ENCODE measurements at places on chromosomes 12 and 14.

DNA sequence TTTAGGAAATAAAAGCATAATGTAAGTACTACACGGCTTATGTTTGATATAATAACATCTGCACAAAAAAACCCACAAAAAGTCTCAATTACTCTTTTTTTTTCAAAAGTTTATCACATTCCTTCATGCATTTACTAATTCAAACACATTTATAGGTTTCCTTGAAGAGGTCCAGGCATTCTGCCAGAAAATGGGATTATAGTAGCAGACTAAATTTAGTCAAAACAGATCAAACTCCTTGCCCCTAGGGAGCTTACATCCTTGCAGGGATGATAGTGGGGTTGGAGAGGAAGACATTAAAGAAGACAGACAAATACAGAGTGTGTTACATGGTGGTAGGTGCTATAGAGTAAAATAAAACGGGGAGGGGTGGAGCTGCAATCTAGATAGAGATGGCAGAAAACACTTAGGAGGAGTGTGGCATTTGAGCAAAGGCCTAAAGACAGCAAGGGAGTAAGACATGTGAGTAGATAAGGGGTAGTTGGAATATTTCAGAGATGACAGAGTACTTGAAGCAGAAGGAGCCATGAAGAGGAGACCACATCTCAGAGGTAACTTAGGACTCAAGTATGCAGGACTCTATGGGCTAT, 266.9 kb downstream of the PPFIA2 start:
- DNase-seq = no peak

- DNase-seq = no peak
These were observed 18.2 kb upstream of the ANAPC7 start for GRCh38 chr12:110421701-110422100.

GRCh38 chr14:70641548-70642302, at the start of gene TTC9:
TSS of gene TTC9 (plus strand) at chr14:70641916. CDS start at chr14:70642130, 214 bp downstream.
- DNase-seq = no peak

DNA sequence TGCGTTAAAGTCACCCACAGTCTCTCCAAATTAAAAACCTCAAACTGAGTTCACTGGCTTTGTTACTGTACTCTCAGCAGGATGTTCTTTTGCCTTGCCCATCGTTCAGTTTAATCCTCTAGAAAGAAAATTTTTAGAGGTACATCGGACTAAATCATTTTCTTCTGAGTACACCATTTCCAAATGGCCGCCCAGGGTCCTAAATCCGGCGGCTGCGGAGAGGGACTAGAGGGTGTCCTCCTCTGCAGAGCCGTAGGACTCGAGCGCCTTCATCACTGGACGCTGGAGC, 1.4 kb downstream of the LIN7A start:
- DNase-seq = no peak

- no peak for DNase-seq
These were observed 10.0 kb downstream of the TMCC3 start for GRCh38 chr12:94640134-94640928.

- DNase-seq = no peak
These were observed 827.9 kb downstream of the FLRT2 start for GRCh38 chr14:86357876-86358275.

DNA sequence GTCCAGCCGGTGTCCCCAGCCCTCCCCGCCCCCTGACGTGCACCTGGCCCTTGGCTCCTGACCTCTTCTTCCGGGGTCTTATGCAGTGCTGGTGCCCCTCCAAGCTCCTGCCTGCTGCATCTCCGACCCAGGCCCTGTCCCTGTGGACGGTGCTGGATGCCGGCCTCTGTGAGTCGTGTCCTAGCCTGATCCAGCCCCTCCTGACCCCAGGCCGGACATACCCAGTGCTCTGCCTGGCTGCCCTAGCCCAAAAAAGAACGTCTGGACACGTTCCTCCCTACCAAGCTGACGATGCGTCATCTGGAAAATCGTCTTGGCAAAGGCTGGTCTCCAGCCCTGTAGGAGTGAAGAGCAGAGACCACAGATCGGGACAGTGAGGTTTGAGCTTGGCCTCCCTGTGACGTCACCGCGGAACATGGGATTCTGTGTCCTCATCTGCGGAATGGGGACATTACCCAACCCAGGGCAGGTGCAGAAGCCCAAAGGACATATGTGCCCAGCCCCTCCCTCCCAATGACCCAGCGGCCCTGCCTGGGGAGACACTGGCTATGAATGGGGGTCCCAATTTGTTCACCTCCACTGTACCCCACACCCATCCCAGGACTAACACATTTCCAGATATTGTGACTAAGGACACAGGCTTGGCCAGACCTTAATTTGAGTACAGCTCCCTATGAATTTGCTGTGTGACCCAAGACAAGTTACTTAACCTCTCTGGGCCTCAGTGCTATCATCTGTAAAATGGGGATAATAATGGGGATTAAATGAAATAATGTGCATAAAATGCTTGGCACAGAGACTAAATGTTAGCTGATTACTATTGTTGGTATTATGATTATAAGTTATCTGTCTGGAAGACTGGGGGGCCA, 51.0 kb upstream of the BCL11B start:
- peak; percentile 7 for DNase-seq

DNA sequence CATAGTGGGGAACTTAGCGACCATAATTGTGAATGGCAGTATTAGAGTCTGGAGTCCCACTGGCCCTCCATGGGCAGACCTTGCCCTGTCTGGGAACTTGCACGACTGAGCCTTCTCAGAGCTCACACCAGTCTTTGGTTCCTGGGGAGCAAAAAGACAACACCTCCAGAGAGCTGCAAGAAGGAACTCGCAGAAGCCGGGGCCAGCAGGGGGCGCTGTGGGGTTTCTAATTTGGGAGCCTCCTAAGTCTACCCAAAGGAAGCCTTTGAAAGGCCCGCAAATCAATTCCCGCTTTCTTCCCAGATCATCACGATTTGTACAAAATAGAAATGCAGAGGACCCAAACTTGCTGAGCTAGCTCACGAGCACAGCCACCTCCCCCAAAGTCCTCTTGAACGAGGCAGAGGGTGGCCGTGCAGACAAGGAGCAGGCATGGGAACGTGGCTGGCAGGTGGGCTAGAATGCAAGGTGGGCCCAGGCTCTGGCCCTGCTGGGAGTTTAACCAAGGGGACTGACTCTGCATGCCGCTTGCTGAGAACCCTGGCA, 46.3 kb upstream of the FBXO21 start:
- DNase-seq = peak; percentile 81

DNA sequence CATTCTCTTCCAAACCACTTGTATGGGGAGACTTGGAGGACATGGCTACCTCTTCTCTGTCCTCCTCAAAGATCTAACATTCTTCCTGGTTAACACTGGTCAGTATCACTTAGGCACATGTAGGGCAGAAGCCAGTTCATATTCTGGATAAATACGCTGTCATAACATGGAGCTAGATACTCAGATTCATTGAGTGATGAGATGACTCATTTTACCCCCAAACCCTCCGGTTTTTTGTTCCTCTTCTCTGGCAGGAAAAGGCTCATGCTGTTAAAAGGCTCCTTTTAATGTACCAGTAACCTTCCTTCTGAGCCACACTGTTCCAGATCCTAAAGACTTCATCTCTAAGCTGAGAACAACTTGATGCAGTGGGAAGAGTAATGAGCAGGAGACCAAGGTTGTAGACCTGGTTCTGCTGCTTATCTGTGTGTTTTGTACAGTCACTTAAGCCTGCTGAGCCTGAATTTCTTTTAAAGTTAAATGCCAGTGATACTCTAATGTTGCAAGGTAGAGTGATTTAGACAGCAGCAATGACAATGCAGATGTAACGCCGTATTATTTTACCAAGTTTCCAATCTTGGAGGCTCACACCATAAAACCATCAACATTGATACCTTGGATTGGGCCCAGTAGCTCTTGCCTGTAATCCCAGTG, 57.3 kb upstream of the ELK3 start:
- DNase-seq = no peak

GRCh38 chr14:63993992-63994391, 141.2 kb downstream of the SYNE2 start:
- DNase-seq = no peak

DNA sequence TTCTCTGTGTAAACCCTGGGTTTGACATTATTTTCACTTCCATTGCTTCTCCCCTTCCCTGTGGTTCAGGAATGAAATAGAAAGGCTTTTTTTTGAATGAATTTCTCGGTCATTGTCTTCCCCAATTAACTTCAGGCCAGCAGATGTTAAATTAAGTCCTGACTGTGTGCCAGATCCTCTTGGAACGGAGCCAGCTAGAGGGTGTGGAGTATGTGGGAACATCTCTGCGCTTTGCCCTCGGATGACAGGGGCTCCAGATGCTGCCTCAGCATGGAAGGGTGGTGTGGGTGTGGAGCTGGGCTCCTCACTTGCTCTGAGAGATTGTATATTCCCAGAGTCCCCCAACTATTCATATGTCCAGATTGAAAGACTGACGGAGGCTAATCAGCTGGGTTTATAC, 13.1 kb downstream of the KRT85 start:
- DNase-seq = no peak

Data from breast epithelium (tissue), 4 donors.